ENCODE measurements at places on chromosomes 16 and 17.
A peak's percentile ranks its signal among the peaks of the same experiment; 100 is the strongest.

DNA sequence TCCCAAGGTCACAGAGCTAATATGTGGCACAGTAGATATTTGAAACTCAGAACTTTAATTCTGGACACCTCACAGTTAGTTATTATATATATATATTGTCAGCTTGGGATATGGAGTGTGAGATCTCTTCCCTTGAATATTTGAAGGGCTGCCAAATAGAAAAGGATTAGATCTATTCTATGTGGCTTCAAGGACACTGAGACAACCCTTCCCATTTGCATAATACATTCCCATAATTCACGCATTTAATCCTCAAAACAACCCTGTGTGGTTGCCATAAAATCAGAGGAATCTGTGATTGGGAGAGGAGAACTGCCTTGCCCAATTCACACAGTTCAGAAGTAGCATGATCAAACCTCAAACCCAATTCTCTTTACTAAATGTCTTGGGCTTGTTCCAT, 365.8 kb upstream of the DYNLRB2 start:
- DNase-seq: peak; percentile 59

- DNase-seq: no peak
Measured at GRCh38 chr17:17911001-17911613, 61.1 kb downstream of the TOM1L2 start.

GRCh38 chr17:13725288-13725990, 123.7 kb upstream of the HS3ST3A1 start:
- DNase-seq: peak; percentile 78

GRCh38 chr17:79788455-79788854, 8.4 kb downstream of the CBX8 start:
- no peak for DNase-seq

GRCh38 chr16:11329071-11329491, 16.2 kb upstream of the RMI2 start:
- DNase-seq: peak; percentile 35

- peak; percentile 53 for DNase-seq
Measured at GRCh38 chr16:29992344-29992967, 3.0 kb downstream of the HIRIP3 start.

- no peak for DNase-seq
Measured at GRCh38 chr16:57264950-57265371, 19.5 kb downstream of the PLLP start.

GRCh38 chr17:46869296-46869695, 17.9 kb downstream of the WNT9B start:
- no peak for DNase-seq

- DNase-seq: no peak
Measured at GRCh38 chr17:36002631-36003030, 1.3 kb upstream of the CCL15 start.

GRCh38 chr17:1449412-1449967, 6.5 kb downstream of the CRK start:
- no peak for DNase-seq

GRCh38 chr16:62038646-62039045, 2.4 kb upstream of the CDH8 start:
- DNase-seq: no peak

- DNase-seq: no peak
Measured at GRCh38 chr16:11671676-11672075, 3.4 kb downstream of the SNN start.

DNA sequence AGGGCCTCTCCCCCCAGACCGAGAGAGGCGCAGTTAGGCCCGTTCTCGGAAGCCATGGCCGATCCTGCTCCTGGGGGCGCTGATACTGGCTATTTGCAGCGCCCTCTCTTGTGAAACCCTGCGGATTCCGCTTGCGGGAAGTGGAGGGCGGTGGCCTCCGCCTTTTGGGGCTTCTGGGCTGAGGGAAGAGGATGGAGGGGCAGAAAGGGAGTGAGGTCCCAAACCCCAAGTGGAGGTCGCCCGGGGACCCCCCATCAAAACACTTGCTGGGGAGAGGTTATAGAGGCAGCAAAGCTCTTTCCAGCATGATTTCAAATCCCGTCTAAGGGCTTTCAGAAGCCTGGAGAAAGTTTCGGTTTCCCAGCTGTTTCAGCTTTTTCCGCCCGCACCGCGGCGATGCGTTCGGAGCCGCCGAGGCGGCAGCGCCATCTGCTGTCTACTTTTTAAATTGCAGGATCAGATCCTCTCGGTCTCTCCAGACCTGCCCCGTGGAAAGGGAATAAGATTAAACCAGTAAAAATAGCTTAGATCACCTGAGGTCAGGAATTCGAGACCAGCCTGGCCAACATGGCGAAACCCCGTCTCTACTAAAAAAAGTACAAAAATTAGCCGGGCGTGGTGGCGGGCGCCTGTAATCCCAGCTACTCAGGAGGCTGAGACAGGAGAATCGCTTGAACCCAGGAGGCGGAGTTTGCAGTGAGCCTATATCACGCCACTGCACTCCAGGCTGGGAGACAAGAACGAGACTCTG, 15.8 kb downstream of the SNX20 start:
- DNase-seq: peak; percentile 74

- DNase-seq: no peak
Measured at GRCh38 chr17:61018938-61019337, 341.3 kb downstream of the BCAS3 start.

DNA sequence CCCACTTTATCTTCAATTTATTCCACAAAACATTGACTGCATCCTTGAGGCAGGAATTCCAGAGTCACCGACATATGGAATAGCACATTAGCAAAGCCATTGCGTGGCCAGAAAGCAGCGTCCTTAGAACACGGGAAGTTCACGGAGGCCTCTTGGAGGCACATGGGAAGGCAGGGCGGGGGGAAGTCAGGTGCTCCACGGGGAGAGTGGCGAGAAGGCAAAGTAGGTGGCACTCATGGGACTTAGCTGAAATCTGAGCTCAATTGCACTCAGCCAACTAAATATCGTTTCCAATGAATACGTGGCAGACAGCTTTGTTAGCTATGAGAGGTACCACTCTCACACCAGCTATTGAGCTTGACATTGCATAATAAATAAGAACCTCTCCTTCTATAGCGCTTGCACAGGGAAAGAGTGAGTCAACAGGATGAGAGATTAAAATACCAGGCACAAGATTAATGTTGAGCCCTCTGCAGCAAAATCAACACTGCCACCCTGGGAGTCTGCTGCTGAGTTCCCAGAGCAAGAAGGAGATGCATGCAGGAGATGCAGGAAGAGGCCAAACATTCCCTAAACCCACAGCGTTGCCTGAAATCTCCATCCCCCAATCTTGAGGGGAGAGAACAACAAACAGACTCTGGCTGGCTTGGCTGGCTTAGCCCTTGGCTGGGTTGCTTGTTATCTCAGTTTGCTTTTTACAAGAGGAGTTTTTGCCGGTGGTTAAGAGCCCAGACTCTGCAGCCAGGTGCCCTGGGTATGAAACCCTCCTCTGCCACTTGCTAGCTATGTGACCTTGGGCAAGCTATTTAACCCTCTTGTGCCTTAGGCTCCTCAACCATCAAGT, 28.8 kb downstream of the ABCC12 start:
- peak; percentile 100 for DNase-seq

DNA sequence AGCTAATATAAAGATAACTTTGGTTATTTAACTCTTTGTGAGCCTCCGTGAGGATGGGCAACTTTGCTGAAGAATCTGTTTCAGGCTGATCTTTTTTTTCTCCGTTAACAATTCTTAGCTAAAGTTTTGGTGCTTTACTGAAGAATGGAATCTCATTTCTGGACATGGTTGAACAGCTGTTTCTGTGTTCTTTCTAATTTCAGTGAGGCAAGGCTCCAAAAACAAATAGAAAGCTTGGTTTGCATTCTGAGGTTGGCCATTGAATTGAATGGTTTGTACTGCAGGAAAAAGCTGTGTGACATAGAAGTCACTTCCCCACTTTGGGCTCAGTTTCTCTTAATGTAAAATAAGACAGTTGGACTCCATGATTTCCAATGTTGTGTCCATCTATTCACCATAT, 22.3 kb upstream of the HLF start:
- DNase-seq: no peak

- DNase-seq: peak; percentile 50
Measured at GRCh38 chr17:80277751-80278671, 17.4 kb downstream of the RNF213 start.

GRCh38 chr16:10370096-10370726, 15.7 kb upstream of the ATF7IP2 start:
- DNase-seq: no peak

DNA sequence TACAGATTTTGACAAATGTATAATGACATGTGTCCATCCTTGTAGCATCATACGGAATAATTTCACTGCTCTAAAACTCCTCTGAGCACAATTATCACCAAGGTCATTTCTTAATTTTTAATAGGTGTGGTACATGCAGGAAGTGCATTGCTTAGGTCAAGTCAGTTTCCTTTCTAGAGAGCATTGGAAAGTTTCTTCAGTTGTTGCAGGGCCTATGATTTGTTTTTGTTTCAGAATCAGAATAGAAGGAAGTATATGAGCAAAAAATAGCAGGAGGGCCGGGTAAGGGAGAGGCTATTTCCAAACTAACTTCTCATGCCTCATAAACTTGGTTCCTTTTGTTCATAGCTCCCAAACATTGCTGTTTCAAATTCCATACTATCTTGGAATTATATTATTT, 24.0 kb upstream of the SLFN5 start:
- DNase-seq: no peak

DNA sequence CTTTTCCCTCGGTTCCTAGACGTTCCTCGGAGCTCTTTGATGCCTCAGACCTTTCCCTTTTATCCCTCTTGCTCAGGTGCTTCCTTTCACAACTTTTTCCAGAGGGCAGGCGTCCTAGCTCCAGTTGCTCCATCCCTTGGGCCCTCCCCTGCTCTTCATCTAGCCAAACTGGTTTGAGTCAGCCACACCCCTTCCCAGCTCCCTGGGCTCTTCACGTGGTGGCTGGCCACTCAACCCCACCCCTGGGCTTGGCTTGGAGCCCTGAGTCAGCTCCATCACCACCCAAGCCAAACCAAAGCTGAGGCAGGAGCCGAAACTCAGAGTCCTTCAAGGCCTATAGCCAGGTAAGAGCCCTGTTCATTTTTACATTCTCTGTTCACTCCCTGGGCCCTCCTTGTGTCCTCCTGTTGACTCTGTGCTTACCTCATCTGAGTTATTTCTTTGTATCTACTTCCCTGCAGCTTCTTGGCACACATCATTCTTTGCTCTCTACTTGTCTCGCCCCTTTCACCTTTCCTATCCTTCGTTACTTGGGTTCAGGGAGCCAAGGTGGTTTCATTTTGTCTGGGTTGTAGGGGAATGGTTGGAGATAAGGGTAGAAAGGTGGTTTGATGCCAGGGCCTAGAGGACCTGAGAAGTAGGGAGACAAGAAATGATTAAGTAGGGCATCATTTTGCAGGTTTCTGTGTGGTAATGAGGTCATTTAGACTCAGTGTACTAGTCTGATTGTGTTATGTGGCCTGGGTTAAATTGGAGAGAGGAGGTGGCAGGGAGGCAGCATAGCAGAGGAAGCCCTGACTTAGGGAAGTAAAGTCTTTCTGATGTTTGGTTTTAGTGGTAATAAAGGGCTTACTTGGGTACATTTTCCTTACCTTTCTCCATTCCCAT, 7.6 kb upstream of the PHKG2 start:
- peak; percentile 91 for DNase-seq

- DNase-seq: peak; percentile 84
Measured at GRCh38 chr16:20114356-20114755, 40.7 kb upstream of the GPR139 start.

GRCh38 chr16:46982335-46982734, 8.9 kb upstream of the DNAJA2 start:
- DNase-seq: no peak

- DNase-seq: no peak
Measured at GRCh38 chr16:88977812-88978607, 1.0 kb upstream of the CBFA2T3 start.

DNA sequence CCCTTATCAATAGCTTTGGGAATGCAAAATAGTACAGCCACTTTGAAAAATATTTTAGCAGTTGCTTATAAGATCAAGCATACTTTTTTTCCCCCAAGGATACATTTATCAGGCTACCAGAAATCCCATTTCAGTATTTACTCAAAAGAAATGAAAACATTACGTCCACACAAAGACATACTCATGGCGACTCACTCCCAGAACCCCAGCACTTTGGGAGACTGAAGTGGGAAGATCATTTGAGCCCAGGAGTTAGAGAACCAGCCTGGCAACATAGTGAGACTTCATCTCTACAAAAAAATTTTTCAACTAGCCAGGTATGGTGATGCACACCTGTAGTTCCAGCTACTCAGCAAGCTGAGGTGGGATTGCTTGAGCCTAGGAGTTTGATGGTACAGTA, 5.9 kb downstream of the SKA2 start:
- DNase-seq: peak; percentile 68

DNA sequence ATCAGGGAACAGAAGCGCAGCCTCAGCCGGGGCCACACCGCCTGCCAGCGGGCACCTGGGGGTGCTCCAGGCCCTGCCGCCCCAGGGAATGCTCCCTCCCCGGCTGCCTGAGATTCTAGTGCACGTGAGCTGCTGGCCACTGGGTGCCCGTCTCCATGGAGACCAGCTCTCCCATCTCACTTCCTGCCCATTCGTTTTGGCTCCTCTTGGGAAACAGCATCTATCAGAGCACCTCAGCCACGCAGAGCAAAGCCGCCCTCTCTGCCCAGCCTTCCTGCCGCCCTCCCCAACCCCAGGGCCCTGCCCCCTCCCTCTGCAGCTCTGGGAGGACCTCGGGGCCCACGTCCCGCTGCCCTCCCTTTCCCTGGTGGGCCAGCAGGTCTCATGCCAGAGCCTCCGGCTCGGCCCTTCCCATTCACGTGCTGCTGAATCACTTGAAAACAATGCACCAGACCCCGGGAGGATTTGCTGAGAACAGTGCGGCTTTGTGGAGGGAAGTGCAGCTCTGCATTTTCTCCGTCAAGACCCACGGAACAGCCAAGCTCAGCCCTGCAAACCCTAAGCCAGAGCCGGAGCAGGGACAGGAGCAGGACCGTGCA, 19.4 kb downstream of the CEP295NL start:
- DNase-seq: peak; percentile 96

GRCh38 chr16:87273471-87274030, 43.6 kb downstream of the C16orf95 start:
- no peak for DNase-seq

GRCh38 chr17:39153599-39154051, 2.2 kb upstream of the PLXDC1 start:
- peak; percentile 87 for DNase-seq

DNA sequence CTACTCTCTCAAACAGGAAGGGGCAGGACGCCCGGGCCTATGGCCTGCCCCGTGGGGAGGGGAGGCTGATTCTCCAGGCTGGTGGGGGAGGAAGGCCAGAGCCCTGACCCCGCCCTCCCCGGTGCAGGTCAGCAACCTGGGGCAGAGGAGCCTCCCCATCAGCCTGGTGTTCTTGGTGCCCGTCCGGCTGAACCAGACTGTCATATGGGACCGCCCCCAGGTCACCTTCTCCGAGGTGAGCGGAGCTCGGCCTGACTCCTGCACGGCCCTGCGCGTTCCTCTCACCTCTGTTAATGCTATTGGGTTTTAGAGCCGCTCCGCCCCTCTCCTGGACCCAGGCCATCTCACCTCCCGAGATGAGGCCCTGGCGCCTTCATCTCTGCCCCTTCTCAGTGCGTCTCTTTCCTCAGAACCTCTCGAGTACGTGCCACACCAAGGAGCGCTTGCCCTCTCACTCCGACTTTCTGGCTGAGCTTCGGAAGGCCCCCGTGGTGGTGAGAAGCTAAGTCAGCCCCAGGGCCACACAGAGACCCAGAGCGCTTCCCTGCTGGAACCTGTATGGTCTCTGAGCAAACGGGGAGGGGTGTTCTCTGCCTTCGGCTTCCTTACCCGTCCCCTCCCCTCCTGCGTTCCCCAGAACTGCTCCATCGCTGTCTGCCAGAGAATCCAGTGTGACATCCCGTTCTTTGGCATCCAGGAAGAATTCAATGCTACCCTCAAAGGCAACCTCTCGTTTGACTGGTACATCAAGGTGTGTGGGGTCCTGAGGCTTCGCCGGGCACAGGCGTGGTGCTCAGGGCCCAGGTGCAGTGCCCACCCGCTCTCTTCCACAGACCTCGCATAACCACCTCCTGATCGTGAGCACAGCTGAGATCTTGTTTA, 25.1 kb upstream of the ITGAX start:
- DNase-seq: no peak

Data from M059J (cell line).